ENCODE measurements at places on chromosomes 13 and 19.

DNA sequence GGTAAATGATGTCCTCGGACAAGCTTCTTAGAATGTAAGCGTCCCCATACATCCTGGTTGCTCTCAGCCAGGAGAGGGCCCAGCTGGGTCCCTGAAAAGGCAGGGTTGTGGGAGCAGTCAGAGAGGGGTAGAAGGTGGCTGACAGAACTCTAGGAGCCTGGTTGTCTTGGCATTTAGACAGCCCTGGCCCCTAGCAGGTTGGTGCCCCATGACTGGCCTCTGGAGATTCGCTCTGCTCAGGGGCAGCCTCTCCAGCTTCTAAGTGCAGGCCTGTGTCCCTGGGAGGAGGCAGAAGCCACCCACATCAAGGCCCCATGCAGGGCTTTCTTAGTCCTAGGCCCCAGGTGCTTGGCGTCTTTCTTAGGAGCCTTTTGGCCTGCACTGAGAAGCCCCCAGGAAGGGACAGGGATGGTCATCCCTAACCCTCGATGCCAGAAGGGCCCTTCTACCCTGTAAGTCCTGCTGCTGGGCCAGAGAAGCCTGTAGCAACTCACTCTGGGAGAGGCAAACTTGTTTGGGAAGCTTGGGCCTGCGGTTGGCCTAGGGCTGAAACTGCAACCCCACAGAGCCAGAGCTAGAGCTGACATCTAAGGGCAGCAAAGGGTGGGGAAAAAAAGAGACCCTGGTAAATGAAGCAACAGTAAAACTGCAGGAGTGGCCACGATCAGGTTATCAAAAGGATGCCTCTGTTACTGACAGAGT lies 2.8 kb upstream of the CDX2 start:
- no peak for DNase-seq

GRCh38 chr13:101691341-101691860 lies 238.9 kb downstream of the ITGBL1 start:
- DNase-seq, result no peak

DNA sequence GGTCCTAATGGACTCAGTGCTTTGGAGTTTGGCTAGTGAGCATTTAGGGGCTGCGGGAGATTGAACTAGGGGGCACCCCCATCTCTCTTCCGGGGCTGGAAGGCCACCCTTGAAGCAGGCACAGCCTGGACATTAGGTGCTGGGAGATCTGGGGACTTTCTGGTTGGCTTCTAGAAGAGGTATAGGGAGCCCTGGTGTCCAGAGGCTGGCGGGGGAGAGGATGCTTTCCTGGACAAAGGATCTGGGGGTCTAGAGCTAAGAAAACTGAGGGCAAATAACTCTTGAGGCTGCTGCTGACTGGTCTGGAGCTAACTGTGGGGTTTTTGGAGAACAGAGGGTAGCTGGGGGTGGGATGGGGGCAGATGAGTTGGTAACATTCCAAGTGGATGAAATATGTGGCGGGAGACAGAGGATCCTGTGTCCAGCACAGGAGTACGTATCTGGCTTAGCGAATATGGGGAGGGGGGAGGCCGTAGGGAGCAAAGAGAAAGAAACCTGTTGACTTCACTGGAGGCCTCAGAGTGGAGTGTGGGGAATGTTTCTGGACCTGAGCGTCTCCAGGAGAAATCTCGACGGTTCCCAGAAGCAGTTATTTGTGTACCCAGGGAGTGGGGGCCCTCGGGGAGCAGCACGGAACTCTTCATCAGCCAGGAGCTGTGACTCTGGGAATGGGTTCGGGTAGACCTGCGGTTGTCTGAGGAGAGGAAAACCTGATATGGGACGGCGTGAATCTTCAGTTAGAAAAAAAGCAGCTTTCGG lies 1.4 kb downstream of the HNRNPUL1 start:
- DNase-seq, result peak; percentile 10

- DNase-seq, result no peak
These were observed 26.4 kb downstream of the LEUTX start for GRCh38 chr19:39805104-39805503.

DNA sequence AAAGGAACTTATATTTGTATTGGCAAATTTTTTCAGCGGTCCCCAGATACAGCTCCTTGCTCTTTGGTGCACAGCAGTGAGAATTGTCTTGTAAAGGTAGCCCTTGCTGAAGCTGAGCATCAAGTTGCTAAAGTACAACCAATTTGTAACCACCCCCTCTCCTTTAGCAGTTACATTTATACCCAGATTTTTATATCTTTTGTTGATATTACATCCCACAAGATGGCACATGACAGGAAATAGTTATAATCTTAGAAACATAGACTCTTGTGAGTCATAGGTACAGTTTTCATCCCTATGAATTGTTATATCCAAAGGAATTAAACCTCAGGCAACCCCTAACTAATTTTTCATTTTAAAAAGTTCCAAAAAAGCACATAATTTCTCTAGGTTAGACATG lies 523.0 kb upstream of the SLITRK1 start:
- DNase-seq, result no peak

- DNase-seq, result no peak
These were observed 95.2 kb downstream of the TDRD3 start for GRCh38 chr13:60492187-60492586.

DNA sequence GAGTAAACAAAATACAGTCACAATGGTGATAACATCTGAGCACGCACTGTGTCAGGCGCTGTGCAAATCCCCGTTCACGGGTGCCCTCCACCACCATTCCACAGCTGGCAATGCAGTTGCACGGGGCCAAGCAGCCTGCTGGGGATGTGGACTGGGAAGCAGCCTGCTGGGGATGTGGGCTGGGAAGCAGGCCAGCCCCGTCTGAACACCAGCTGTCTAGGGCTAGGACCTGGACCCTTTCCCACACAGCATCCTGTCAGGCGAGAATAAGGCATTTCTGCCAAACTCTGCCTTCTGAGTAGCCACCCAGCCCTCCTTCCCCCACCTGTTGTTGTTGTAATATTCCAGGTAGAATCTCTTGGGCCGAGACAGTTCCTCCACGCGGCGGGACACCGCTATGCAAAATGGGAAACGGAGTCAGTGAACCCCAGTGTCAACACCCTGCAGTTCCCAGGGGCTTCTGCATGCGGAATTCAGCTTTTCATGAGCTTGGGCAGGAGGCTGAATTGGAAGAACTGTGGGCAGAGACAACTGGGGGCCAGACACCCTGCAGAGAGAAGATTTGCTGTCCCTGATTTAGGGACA lies 27.8 kb upstream of the MIER2 start:
- DNase-seq, result no peak

- DNase-seq, result no peak
These were observed 1721.4 kb downstream of the PCDH9 start for GRCh38 chr13:65508745-65509144.

DNA sequence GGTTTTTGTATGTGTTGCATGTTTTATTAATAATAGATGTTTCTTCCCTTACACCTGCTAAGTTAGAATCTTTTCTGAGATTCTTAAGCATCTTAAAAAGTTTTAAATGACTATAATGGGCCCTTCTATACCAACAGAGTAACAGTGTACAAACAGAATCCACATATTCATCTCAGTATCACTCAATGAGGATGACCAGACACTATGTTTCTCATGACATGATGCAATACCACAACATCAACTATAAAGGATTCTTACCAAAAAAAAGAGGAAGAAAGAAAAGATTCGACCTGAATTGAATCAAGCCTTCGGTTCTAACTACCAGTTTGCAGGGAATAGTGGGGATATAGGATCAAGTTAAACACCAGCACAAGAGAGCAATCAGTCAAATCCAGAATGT lies 56.5 kb downstream of the INTS6 start:
- DNase-seq, result peak; percentile 64

DNA sequence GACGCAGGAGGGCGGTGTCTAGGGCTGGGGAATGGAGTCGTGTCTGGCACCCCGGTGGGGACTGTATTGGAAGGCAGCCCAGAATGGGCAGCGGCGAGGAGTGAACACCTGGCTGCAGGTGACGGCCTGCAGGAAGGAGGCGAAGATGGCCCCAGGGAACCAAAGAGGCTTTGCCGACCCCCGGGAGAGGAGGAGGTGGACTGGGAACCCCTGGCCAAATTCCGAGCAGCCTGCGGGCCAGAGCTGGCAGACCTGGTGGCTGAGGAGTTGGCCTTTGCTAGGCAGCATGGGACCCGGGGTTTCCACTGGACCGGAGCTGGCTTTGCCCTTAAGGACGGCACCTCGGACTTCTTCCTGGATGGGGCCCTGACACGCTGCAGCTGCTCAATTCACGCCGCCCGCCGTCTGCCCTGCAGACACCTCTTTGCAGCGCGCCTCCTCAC lies 25.9 kb downstream of the ZSWIM9 start:
- DNase-seq, result no peak

GRCh38 chr13:22107549-22107948 lies 436.7 kb downstream of the FGF9 start:
- DNase-seq, result no peak

DNA sequence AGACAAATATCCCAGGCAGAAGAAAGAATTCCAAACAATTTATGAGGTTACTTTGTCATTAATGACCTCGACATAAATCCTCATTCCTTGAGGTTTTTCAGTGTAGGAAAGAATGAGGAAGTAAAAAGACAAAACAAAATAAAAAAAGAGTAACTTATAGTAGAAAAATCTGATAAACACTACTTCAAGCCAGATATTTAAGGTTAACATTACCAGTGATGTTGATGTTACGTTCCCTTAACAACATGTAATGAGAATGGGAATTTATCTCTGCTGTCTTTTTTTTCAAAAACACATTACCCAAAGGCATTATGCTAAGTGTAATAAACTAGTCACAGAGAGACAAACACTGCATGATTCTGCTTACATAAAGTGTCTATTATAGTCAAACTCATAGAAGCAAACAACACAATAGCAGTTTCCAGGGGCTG lies 935.1 kb downstream of the SLITRK1 start:
- DNase-seq, result no peak

DNA sequence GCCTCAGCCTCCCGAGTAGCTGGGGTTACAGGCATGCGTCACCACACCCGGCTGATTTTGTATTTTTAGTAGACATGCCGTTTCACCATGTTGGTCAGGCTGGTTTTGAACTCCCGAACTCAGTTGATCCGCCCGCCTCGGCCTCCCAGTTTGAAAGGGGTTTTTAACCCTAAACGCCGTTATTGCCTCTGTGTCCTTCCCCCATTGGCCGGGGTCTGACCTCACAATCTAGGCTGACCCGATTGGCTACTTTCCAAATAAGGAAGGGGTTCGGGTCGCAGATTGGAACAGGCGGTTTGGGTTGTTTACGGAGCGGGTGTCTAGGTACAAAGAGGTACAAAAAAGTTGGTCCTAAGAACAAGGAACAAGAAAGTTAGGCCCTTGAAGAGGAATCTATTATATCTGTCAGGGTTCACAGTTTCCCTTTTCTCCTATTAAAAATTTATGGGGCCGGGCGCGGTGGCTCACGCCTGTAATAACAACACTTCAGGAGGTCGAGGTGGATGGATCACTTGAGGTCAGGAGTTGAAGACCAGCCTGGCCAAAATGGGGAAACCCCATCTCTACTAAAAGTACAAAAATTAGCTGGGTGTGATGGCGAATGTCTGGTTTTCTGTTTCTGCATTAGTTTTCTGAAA lies 1.0 kb downstream of the ZNF253 start:
- DNase-seq, result peak; percentile 46

DNA sequence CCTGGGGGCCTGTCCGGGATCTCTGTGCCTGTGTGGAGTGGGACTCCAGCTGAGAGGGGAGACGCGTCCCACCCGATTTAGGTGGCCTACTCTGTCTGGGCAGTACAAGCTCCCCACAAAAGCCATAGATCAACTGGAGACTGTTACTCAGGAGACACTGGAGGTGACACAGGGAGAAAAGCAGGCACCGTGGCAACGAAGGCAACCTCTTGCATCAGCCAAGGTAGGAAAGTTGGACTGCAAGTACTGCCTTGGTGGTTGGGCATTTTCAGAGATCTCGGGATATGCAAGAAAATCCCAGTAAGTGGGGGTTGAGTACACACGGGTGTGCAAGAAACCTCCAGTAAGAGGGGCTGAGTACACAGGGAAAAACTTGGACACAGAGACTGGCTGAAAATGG lies 1060.0 kb upstream of the MIR17HG start:
- DNase-seq, result no peak

- DNase-seq, result no peak
These were observed 121.9 kb upstream of the TSC22D1 start for GRCh38 chr13:44698066-44698465.

GRCh38 chr19:46491975-46492682 lies 3.5 kb downstream of the PNMA8B start:
- no peak for DNase-seq

- no peak for DNase-seq
These were observed 21.9 kb downstream of the AP3D1 start for GRCh38 chr19:2129486-2129885.

DNA sequence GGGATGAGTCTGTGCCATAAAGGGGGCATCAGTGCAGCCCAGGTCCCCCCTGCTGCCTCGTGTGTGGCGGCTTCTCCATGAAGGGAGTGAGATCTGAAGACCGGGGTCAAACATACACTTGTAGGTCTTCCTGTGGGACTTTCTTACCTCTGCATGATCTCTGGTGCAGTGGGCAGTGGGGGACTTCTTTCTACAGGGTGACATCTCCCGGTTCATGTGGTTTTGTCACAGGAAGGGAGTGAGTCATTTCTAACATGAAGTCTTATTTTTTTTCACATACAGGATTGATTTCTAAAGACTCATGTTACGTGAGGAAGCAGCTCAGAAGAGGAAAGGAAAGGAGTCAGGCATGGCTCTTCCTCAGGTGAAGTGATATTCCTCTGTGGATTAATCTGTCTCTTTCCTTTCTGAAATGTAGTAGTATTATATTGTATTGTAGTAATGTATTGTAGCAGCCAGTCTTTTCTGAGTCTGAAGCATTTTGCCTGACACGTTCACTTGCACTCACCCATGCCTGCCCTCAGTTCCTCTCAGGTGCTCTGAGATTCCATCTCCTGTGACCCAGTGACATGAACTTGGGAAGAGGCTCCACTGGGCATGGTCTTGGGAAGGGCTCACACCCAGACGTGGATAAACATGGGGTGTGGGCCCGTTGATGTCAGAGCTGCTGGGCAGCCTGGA lies 15.7 kb downstream of the ZNF808 start:
- peak; percentile 38 for DNase-seq

- peak; percentile 81 for DNase-seq
These were observed 13.2 kb downstream of the NCAN start for GRCh38 chr19:19224852-19225494.

- DNase-seq, result peak; percentile 38
These were observed 565 bp downstream of the KLK10 start for GRCh38 chr19:51018745-51019543.
